ENCODE measurements at places on chromosomes 6 and 20.

DNA sequence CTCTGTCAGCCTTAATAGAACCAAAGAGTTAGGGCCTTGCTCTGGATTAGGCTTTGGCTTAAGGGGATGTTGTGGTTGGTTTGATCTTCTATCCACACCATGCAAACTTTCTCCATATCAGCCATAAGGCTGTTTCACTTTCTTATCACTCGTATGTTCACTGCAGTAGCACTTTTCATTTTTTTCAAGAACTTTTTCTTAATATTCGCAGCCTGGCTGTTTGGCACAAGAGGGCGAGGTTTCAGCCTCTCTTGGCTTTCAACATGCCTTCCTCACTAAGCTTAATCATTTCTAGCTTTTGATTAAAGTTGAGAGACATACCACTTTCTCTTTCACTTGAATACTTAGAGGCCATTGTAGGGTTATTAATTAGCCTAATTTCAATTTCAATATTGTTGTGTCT lies 193.1 kb downstream of the NRN1 start:
- DNase-seq = no peak

DNA sequence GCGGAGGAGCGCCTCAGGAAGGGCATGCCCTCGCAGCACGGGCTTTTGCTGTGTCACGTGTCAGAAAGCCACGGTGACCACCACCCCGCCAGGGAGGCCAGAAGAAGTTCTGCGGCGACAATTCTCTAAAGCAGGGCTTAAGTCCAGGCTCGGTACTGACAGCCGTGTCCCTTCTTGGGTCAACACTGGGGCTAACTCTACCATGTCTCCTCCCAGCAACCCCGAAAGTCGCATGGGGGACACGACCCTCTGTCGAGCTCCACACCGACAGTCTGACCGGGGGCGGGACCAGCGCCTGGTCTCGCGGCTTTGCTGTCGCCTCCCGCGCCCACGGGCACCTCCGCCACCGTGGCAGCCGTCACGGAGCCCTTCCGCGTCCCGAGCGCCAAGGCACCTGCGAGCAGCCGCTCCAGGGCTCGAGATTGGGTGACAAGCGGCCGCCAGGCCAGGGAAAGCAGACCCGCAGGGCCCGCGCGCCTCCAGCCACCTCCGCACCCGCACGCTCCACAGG lies 534 bp downstream of the NANP start:
- no peak for DNase-seq

DNA sequence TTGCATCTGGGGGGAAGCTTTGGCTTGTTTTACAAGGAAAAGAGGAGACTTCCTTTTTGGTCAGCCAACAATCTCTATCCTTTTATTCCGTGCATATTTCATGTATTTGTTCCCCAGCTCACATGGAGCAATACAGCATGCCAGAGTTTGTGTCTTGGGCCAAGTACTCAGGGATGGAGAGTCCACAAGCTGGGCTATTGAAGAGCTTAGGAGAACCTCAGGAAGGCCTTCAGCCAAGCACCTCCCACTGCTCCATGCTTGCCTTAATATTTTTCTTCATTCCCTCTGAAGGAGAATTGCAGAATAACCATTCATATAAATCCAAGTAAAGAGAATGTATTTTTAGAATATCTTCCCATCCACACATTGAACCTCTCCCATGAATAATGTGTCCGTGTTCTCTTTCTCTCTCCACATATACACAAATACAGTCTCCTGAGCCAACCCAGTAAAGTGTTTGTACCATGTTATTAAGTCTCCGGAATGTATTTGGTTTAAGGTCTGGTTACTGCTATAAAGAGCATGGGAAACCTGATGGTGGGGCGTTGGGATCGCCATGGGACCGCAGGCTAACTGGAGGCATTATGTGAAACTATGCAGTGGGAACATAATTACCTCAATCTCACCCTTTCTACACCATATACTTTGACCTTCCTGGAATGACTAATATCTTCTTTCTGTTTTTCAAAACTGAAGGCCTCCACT lies 3.0 kb downstream of the LAMA4 start:
- DNase-seq = no peak

GRCh38 chr20:39893003-39893685 lies 795.9 kb downstream of the MAFB start:
- DNase-seq = no peak

DNA sequence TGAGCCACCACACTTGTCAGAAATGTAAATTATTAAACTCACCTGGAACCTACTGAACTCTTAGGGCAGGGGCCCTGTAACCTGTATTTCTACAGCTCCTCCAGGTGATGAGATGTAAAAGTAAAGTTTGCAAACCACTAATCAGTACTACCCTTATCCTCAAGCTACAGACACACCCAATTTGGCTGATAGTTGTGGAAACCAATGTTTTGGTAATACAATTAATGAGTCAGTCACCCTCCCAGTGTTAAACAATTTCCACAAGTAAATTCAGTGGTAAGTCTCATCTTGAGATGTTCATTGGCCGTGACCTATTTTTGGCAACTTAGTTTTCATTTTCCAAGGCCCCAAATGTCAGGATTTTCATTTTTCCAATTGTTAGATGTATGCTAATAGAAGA lies 29.6 kb downstream of the GCNT2 start:
- DNase-seq = no peak

DNA sequence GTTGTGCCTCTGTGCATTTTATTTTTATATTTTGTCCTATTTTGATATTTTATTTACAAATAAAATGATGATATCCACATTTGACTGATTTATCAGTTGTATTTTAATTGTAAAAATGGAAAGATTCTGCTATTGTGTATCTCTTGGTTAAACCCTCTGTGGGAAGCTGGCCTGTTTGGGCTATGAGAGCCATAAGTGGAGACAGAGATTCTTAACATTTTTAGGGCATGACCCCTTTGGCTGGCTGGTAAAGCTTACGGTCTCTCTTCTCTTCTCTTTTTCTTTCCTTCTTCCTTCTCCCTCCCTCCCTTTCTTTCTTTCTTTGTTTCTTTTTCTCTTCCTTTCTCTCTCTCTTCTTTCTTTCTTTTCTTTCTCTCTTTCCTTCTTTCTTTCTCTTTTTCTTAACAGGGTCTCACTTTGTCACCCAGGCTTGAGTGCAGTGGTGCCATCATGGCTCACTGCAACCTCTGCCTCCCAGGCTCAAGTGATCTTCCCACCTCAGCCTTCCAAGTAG lies 172.3 kb upstream of the CDYL start:
- DNase-seq = no peak

GRCh38 chr6:89387516-89388201 lies 24.4 kb downstream of the RRAGD start:
- DNase-seq = no peak

DNA sequence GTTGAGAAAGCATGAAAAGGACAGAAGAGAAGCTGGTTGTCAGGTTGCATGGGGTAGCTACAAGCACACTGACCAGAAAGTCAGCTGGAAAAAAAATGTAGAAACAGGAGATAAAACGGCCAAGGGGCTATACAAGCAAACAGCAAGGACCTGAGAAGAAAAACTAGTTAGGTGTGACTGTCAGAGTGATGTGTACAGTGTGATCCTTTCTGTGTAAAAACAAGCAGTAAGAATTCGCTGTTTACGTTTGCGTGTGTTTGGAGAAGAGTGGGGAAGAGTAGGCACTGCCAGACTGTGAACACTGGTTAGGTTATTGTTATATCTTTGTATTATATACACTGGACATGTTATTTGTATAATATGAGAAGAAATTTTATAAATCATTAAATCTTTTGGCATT lies 28.1 kb downstream of the PTPN1 start:
- DNase-seq = no peak

DNA sequence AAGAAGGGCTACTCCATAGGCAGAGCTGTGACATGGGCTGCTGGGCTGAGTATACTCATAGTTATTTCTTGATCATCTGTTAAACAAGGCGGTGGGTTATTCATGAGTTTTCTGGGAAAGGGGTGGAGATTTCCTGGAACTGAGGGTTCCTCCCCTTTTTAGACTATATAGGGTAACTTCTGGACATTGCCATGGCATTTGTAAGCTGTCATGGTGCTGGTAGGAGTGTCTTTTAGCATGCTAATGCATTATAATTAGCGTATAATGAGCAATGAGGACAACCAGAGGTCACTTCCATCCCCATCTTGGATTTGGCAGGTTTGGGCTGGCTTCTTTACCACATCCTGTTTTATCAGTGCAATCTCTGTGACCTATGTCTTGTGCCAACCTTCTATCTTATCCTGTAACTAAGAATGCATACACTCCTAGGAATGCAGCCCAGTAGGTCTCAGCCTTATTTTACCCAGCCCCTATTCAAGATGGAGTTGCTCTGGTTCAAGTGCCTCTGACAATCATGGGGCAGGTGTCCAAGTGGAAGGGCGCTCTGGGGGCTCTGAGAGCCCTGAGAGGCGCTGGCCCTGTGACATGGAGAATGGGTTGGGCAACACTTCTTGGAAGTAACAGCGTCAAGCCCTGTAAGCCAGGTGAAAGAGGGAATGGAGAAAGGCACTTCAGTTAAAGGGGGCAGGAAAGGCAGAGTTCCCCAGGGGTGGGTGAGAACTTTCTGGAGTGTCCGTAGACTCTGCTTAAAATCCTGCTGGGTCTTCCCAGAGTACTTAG lies 354.2 kb upstream of the SULF2 start:
- no peak for DNase-seq

- DNase-seq = no peak
These were observed 15.8 kb downstream of the KLHL32 start for GRCh38 chr6:96940322-96940721.

GRCh38 chr6:151822252-151823111 lies 15.0 kb downstream of the ESR1 start:
- DNase-seq = no peak

GRCh38 chr6:111804627-111805235 lies 68.5 kb downstream of the FYN start:
- no peak for DNase-seq

DNA sequence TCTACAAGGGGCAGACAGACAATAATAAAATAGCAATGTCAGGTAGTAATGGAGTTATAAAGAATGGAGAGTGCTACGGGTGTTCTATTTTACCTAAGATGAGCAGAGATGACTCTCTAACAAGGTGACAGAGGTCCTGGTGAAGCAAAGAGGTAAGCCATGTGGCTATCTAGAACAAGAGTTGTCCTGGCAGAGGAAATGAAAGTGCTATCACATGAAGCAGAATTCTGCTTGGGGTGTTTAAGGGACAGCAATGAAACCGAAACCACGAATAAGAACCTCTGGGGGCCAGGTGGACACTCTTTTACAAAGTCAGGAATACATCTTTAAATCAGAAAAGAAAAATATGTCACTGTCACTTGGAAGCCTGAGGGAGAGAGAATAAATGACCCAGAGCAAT lies 37.9 kb upstream of the IRAK1BP1 start:
- DNase-seq = no peak

DNA sequence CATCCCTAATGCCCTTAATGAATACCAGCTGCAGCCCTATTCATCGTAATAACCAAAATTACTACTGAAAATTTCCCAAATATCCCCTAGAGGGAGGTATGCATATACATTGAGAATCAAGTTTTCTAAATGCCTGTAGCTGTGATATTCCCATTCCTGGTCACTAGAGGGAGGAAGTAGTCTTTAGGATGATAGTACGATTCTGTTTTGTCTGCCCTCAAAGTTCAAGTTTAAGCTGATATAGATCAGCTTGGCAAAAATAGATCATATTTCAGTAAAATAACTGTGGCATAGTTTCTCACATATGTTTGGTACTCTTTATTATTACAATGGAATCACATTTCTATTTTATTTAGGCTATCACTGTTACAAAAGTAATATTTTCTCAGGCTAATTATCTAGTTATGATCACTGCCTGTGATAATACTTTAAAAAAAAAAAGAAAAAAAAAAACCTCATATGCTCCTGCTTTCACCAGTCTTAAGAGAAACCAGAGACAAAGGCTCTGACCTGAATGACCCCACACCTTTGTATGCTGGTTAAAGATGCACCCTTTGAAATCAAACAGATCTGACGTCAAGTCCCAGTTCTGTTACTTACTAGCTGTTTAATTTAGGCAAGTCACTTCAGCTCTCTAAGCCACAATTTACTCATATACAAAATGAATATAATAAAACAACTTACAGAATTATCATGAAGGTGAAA lies 11.0 kb downstream of the TSPYL1 start:
- DNase-seq = peak; percentile 67

- no peak for DNase-seq
These were observed 65.6 kb upstream of the KIF13A start for GRCh38 chr6:18053078-18053477.

- DNase-seq = peak; percentile 7
These were observed 1.4 kb downstream of the BMP6 start for GRCh38 chr6:7727086-7727945.

DNA sequence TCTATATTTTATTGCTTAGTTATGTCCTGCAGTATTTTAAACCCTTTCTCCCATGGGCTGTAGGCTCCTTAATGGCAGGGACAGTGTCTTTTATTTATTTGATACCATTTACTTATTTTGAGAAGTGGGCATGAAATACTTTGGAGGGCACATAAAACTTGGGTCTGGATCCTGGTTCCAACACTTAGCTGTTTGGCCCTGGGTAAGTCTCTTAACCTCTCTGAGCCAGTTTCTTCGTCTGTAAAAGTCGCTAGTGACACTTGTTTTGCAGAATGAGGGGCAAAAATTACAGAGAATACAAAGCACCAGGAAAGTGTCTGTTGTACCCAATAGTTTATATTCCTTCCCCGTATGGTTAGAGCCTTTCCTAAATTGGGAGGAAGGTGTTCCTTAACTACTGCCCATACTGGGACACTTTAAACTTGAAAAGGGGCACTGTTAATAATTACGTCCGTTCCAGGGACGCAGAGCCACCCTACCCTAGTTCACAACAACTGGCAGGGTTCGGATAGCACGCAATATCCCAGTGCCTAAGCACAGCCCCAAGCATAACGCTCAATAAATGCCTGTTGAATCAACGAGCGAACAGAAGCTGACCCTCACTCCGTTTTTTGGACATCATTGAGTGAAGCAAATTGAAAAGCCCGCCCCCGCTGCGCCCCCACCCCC lies 6.0 kb upstream of the ARMC12 start:
- no peak for DNase-seq

DNA sequence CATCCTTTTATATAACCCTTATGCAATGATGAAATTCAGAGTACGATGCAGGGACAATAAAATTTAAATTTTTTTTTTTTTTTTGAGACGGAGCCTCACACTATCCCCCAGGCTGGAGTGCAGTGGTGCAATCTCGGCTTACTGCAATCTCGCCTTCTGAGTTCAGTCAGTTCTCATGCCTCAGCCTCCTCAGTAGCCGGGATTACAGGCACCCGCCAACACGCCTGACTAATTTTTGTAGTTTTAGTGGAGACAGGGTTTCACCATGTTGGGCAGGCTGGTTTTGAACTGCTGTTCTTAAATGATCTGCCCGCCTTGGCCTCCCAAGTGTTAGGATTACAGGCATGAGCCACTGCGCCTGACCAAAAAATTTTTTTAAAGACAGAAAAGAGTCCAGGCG lies 15.2 kb downstream of the MTO1 start:
- DNase-seq = no peak

- DNase-seq = peak; percentile 83
These were observed 4.0 kb downstream of the SIM1 start for GRCh38 chr6:100460650-100461204.

GRCh38 chr6:35465646-35466045 lies 2.6 kb upstream of the RPL10A start:
- no peak for DNase-seq

GRCh38 chr6:24445704-24446103 lies 43.0 kb downstream of the MRS2 start:
- DNase-seq = no peak
